Natural killer cell (primary cell): ENCODE measurements at places on chromosomes 3 and 15.

DNA sequence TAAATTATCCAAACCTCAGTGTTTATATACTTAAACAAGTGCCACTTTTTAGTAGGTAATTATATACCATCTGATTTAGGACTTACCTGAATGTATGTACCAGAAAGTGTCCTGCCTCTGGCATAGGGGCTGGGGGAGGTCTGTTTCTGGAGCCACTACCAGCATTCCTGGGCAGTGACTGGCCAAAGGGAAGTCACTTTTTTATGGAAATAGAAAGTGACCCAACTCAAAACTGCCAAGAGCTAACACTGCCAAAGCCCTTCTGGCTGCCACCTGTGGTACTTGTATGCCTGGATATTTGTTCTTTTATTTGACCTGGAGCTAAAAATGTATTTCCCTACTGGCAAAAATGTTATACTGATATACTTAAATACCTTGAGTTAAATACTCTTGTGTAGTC lies 42.7 kb downstream of the ESYT3 start:
- DNase-seq, result no peak

DNA sequence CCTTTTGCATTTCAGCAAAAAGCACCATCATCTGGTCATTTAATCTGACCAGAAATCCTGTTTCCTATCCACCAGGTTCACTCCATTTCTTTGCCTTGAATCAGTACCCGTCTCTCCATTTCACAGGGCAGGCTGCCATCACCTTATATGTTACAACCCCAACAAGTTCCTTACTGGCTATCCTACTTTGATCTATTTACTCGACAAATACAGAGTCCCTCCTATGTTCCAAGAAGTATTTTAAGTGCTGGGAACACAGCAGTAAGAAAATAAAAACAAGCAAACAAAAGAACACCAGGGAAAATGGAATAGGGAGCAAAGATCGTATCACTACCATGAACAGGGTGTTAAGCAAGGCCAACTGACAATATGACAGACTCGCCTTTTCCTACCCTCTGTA lies 295.2 kb upstream of the WNT5A start:
- no peak for DNase-seq

- DNase-seq, result no peak
Measured at GRCh38 chr3:55159016-55159415, 231.2 kb upstream of the LRTM1 start.

- no peak for DNase-seq
Measured at GRCh38 chr3:110343945-110344344, 727.7 kb upstream of the NECTIN3 start.

DNA sequence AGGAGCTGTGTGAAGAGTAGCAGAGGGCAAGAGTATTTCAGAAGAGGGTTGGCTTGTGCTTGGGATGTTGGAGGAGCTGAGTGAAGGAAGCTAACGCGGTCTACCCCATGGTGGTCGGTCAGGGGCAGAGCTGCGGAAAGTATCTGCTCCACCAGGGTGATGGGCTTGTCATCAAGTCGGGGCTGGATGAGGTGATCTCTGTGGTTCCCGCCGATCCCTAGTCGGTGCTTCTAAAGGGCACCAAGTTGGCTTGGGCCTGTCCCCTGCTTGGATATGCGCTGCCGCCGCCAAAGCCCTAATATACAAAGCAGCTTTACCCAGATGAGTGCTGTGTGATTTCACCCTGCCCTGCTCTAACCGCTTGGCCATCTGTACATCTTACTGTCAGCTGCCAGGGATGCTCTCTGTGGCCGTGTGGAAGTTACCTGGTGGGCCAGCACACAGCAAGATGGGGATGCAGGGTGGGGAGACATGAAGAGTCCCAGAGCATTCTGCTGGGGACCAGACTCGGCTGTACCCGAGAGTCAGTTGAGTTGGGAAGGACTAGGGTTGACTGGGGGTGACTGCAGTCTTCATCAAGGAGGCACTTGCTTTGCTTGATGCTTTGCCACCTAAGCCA lies 226.1 kb upstream of the BHLHE40 start:
- no peak for DNase-seq

GRCh38 chr3:48929358-48930035 lies 10.9 kb downstream of the ARIH2 start:
- no peak for DNase-seq

DNA sequence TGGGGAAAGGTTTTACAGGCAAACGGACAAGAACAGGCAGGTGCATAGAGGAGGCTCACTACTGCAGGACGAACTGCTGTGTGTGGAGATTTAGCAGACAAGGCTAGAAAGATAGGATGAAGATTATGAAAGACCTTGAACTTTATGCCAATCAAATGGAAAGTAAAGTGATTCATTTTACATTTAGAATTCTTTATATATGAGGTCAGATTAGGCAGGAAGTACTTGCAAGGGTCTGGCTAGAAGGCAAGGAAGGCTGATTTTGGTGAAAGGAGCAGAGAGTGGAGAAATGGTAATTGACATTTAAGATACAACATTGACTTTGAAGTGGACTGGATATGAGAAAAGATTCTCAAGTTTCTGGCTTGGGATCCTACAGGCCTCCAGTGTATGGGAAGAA lies 33.6 kb downstream of the PLSCR4 start:
- no peak for DNase-seq

GRCh38 chr3:152046280-152046679 lies 172.8 kb downstream of the SUCNR1 start:
- no peak for DNase-seq

- no peak for DNase-seq
Measured at GRCh38 chr3:108012304-108012703, 78.5 kb downstream of the CD47 start.

DNA sequence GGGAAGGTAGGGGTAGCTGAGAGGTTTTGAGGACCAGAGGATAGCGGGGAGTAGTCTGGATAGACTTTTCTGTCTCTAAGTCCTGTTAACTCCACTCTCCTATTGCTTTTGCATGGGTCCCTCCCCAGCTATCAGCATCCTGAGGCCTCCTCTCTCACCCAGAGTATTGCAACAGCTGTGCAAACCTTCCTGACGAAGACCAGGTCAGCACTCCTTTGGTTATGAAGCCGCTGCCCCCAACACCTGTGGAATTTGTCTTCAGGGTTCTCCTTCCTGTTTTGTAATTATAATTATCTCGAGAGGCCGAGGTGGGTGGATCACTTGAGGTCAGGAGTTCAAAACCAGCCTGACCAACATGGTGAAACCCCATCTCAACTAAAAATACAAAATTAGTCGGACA lies 24.8 kb downstream of the TYRO3 start:
- no peak for DNase-seq

GRCh38 chr15:44094781-44095180 lies 100.3 kb downstream of the FRMD5 start:
- no peak for DNase-seq

DNA sequence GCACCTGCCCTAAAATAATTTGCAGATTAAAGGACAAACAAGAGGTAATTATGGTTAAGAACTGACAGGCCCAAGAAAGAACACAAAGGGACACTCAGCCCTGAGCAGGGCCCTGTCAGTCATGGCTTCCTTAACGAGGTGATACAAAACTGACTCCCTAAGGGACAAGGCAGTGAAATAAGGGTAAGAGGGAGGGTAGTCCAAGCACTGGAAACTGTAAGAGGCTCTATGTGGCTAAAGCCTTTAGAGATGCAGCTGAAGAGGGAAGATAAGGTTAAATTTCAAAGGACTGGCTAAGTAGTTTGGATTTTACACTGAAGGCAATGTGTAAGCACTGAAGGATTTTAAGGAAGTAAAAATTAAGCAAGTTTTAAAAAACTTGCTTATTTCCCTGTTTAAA lies 3.9 kb downstream of the ATR start:
- no peak for DNase-seq

DNA sequence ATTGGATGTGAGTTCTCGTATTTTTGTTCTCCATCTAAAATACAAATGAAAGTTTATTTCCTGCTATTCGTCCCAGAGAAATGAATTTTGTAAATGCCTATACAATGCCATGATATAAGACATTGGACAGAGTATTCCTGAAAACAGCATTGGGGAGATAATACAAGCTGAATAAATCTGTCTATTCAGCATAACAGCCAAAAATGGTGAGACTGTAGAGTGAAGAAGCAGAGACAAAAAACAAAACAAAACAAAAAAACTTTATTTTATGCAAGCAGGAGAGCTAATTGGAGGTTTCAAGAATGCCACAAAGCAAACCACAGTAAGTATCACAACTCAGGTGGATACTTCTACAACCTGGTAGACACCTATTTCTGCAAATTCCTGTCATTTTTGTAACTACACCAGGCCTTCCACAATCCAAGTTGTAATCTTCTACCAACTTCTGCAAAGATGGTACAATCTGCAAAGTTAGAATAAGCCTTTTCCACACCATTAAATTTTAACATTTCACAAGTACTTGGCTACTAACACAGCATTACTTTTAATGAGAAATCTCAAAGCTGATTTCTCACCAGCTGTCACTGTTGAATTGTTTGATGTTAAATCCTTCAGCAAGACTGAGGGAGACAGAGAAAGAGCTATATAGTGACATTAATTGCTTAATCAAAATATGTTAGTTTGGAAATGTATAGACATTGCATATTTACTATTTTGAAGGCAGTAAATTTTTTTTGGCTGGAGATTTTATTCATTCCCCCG lies 163.1 kb downstream of the CLSTN2 start:
- DNase-seq, result no peak

DNA sequence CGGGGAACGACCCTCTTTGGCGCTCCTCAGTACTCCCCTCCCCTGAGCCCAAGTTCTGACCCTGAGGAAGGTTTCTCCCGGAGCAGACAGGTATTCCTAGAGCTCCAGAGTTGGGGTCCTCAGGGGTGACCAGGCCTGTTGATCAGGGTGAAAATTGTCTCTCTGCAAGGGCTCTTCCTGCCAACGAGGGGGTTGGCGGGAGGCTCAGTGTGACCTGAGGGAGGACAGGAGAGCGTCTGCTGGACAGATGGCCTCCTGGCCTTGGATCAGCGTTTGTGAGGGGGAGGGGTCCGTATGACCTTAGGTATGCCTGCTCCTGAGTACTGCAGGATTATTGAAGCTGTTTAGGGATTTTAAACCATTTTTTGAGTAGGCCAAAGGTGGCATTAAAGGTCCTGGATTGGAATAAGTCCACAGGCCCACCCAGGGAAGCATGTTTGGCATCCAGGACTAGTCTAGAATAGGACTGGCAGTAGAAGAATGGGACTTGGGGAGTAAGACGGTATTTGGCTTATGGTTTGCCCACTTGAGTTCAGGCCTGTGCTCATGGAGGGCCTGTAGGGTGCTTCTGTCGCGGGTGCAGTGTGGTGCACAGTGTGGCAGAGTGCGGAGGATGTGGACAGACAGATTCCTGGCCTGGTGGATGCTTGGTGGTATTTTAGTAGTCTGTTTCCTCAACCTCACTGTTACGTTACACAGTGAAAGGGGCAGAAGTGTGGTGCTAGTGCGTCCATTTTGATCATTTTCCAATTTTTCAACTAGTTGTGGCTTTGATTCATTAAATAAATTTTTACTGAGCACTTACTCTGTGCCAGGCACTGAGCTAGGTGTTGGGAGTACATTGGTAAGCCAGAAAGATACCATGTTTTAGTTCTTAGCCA lies 959 bp downstream of the ZNF592 start:
- DNase-seq, result peak; percentile 64

DNA sequence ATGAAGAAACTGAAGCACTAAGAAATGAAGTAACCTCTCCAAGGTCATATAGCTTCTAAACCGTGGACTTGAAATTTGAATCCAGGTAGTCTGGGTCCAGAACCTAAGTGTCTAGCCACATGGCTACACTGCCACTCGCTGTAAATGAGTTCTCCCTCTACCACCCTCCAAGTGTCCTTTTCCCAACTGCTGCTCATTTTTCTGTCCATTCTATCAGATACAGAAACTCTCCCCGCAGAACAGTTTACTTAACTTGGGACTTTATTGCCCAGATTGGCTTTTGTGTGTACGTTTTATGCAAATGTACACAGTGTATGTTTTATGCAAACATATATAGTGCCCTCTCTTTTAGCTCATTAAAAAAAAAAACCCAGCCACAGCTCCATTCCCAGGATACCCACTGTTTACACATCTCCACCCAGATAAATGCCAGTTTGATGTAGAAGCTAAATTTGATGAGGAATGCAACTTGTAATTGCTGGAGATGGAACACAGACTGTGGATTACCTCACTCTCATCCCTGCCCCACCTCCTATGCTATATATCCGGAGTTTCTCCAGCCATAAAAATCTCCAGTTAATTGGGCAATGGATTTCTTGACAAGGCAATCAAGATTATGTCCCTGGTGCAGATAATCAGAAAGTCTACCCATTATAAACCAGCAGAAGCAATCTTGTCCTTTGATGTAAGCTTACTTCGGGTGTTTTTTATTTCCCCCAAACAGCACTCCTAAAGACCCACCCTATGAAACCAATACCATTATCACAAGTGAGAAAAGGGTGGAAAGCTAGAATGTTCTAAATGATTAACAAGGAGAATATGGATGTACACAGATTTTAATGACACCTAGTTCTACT lies 42.0 kb downstream of the THBS1 start:
- no peak for DNase-seq

GRCh38 chr3:77699125-77699691 lies 659.3 kb downstream of the ROBO2 start:
- no peak for DNase-seq

GRCh38 chr3:162112719-162113118 lies 616.1 kb downstream of the OTOL1 start:
- no peak for DNase-seq

- DNase-seq, result no peak
Measured at GRCh38 chr15:97566961-97567360, 393.5 kb upstream of the ARRDC4 start.

DNA sequence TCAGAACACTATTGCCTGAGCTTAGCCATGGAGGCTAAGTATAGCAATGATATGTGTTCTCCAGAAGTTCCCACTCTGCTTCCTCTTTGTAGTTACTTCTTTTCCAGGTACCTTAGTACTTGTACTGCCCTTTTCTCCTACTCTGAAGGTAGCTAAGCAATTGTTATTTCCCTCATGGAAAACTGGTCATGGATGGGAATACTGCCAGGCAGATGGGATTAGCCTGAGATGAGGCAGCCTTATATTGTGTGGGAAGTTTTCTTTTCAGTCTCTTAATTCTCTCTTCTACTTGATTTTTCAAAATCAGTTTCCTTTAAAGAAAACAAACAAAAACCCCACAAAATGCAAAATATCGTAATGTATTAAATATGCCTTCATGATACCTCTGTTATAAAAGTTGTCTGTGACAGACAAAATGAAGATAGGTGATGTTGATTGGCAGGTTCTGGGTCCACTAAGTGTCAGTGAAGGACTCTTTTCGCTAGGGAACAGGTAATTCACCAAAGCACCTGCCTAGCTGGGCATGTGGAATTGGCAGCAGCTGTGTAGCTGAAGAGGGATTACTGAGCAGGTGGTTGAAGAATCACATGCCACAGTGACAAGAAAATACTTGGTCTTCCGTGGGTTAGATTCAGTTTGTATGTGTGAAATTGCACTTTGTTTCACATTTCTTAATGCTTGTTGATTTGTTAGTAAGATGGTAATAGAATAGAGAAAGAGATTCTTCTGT lies 4.1 kb downstream of the ZNF609 start:
- DNase-seq, result no peak

DNA sequence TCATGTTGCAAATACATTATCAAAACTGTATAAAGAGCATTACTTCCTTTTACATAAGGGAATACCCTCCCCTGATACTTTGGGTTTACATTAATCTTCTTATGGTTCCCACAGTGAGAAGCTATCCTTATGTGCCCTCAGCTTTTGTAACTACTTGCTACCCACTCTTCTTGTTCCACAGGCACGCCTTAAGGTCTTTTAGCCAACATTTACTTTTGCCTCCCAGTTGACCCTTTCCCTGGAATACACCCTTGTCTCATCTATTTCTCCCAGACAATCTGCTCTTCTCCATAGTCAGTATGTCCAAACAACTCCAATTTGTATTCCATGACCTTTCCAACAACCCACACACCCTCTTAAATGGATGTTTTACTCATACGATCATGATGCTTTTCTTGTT lies 116.8 kb upstream of the COL8A1 start:
- no peak for DNase-seq

GRCh38 chr3:24393316-24393715 lies 101.3 kb downstream of the THRB start:
- no peak for DNase-seq
